ENCODE measurements at places on chromosomes 11 and 22.

GRCh38 chr11:116984589-116984988, 113.6 kb downstream of the SIK3 start:
- no peak for DNase-seq

- peak; percentile 49 for DNase-seq
These were observed 3.6 kb upstream of the TBC1D22A start for GRCh38 chr22:46758867-46759290.

DNA sequence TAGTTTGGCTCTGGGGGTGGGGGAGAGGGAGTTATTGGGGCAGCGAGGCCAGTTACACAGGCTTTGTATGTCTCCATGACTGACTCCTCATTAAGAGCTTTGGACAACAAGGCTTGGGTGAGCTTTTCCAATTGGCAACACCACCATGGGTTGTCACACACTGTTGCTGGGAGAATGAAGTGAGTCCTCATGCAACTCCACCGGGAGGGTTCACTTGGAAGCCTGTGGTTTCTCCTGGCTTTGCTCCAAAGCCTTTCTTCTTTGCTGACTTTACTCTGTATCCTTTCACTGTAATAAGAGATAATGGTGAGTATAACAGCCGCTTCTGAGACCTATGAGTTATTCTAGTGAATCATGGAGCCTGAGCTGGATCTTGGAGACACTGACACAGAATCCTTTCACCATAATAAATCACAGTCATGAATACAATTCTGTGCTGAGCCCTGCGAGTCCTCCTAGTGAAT, 24.9 kb downstream of the EIF3F start:
- DNase-seq, result no peak

- DNase-seq, result no peak
These were observed 72.6 kb downstream of the ISX start for GRCh38 chr22:35138521-35138920.

- DNase-seq, result no peak
These were observed 70.6 kb upstream of the SHANK2 start for GRCh38 chr11:71322861-71323582.

GRCh38 chr11:35154952-35155351, 16.0 kb downstream of the CD44 start:
- DNase-seq, result no peak

DNA sequence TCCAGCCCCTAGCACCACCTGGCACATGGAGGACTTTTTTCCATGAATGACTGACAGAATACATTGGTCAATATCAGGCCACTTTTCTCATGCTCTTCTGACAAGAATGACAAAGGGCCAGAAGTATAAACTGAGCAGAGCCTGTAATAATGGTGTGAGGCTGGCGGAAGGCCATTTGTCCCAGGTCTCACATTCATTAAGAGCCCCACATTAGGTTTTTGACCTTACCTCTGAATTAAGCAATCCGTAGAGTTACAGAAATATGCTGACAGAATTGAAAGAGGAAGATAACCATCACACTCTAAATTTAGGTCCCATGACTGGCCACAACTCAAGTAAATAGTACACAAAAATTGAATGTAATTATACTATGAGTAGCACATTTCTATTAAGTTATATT, 55.2 kb downstream of the SYT9 start:
- DNase-seq, result no peak

DNA sequence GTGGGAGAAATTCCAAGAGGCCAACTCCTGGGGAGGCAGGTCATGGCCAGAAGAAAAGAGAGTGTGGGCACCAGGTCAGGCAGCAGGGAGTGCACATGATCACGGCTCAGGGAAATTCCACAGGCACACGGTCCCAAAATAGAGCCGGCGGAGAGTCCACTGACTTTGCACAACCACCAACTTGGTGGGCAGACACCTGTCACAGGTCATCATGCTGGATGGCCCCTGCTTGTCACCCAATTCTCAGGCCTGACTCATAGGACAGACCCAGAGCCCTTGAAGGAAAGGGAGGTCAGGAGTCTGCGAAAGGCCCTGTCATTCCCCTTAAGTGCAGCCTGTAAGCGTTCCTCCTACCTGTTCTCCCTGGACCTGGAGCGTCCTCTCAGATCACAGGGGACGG, 15.8 kb downstream of the APOL2 start:
- no peak for DNase-seq

DNA sequence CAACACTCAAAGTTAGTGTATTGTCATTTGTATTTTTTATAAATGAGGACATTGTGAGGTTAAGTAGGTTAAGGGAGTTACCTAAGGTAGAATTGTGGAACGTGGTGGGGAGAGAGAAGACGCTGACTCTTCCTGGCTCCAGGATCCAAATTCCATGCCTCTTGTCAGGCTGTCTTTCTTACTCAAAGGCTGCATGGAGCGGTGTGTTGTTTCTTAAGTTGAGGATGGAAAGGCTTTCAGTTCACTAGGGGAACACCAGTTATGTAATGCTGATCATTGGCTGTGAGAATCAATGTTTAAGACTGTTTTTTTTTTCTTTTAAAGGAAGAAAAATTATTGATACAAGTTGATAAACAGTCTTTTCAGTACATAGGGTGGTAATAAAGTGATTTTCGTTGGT, 2.9 kb downstream of the UBE2L3 start:
- DNase-seq, result no peak
